ENCODE measurements at places on chromosomes 1 and 21.

DNA sequence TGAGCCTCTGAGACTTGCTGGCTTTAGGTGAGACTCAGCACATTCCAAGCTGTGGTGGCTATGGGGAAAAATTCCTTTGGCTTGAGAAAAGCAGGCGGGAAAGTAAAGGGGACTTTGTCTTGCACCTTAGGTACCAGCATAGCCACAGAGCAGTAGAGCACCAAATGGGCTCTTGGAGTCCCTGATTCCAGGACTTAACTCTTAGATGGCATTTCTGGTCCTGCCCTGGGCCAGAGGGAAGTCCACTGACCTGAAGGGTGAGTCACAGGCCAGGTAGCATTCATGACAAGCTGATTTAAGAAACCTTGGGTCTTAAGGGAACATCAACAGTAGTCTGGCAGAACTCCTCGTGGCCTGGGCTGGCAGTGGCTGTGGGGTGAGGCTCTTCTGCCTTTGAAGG is 344.7 kb downstream of the DUSP10 start:
- no peaks in the 10 kb centered on the region for H3K27me3 ChIP-seq
- no peak for DNase-seq
- peaks cover 11% of the 10 kb centered on the region for H3K4me1 ChIP-seq
- H3K4me3 ChIP-seq: no peak overlapping the region

GRCh38 chr1:29636936-29637335 is 400.6 kb downstream of the PTPRU start:
- no peak overlapping the region for H3K27ac ChIP-seq
- H3K4me1 ChIP-seq: peaks cover 4% of the 10 kb centered on the region
- no peaks in the 10 kb centered on the region for H3K27me3 ChIP-seq

DNA sequence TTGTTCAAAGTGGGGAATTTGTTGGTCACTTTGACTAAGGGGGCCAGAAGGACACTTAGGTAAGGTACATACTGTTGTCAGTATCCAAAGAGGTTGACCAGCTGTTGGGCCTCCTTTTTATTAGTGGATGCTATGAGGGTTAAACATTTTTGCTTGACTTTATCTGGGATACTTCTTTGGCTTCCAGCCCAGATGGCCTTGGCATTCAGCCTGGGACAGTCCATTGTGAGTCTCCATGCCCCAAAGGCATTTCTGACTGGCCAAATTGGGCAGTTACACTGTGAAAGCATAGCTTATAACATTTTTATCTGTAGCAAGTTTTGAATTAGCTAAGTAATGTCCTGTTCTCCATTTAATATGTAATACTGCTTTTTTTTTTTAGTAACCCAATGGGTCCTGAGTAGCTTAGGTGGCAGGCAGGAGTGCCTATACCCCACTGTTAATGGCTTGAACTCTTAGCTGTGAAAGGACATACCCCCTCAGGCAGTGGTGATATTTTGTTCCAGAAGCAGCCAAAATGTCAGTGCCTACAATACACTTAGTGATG is 35.4 kb upstream of the CD1D start:
- no peaks in the 10 kb centered on the region for H3K4me1 ChIP-seq
- no peaks in the 10 kb centered on the region for H3K36me3 ChIP-seq
- H3K27ac ChIP-seq: no peak overlapping the region
- H3K4me3 ChIP-seq: no peak overlapping the region
- no peak for DNase-seq
- H3K27me3 ChIP-seq: no peaks in the 10 kb centered on the region

- H3K27me3 ChIP-seq: no peaks in the 10 kb centered on the region
- peak; percentile 42 for DNase-seq
- H3K27ac ChIP-seq: no peak overlapping the region
Observed at GRCh38 chr1:242132121-242132817, 133.4 kb upstream of the MAP1LC3C start.

GRCh38 chr1:32486463-32487113 is 21.7 kb downstream of the ZBTB8B start:
- no peak for DNase-seq
- no peaks in the 10 kb centered on the region for H3K4me1 ChIP-seq
- no peak overlapping the region for H3K27ac ChIP-seq
- H3K4me3 ChIP-seq: no peak overlapping the region

DNA sequence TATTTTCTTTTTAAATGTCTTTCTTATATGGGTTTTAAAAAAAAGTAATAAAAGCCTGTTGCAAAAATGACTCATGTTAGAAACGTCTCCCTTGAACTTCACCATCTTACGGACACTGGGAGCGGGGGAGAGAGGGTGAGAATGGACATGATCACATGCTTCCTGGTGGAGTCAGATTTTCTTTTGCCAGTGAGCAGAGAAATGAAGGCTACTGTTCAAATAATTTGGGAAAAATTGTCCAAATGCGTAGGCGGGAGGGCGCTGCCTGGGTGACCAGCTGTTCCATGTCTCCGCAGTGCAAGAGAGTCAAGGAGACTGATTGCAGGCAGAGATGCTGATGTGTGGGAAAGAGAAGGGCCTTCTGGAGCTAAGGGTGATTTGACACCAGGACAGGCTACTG is 23.1 kb downstream of the EIF2D start:
- H3K27me3 ChIP-seq: no peaks in the 10 kb centered on the region
- H3K4me3 ChIP-seq: no peak overlapping the region
- no peak for DNase-seq
- peak overlapping the region; percentile 80 for H3K27ac ChIP-seq
- H3K4me1 ChIP-seq: peaks cover 5% of the 10 kb centered on the region
- peaks cover 5% of the 10 kb centered on the region for H3K36me3 ChIP-seq

- H3K4me1 ChIP-seq: peaks cover 3% of the 10 kb centered on the region
- no peak for DNase-seq
- H3K27me3 ChIP-seq: no peaks in the 10 kb centered on the region
- H3K27ac ChIP-seq: no peak within 1 kb of the TSS
Observed at GRCh38 chr1:200894712-200895442, at the start of gene INAVA. Gene INAVA (plus strand): TSS chr1:200894900. CDS start chr1:200898401, 3,501 bp downstream.
